ENCODE measurements at places on chromosomes 1 and 21.

- no peak for DNase-seq
These were observed 204.8 kb upstream of the FGGY start for GRCh38 chr1:59092126-59092525.

DNA sequence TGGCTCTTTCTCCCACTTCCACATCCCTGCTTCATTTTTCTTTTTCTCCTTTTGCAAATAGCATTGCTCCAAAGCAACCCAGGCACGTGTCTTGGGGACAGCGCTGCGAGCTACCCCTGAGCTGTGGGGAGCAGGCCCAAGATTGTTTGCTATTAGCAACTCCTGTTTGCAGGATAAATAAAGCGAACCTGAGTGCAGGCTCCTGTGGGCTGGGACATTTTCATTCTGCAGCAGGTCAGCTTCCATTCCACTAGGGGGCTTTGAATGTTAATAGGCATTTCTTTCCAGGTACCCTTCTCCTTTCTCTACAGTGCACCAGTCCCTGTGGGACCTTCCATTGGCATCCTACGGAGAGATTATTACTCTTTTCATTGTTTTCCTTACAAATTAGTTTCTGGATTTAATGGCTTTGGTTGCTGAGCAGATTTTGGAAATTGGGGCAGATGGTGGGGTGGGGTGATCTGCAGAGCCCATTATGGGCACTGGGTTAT lies 54.0 kb downstream of the OLFML3 start:
- no peak for DNase-seq

GRCh38 chr1:83097715-83098114 lies 901.2 kb downstream of the TTLL7 start:
- no peak for DNase-seq

DNA sequence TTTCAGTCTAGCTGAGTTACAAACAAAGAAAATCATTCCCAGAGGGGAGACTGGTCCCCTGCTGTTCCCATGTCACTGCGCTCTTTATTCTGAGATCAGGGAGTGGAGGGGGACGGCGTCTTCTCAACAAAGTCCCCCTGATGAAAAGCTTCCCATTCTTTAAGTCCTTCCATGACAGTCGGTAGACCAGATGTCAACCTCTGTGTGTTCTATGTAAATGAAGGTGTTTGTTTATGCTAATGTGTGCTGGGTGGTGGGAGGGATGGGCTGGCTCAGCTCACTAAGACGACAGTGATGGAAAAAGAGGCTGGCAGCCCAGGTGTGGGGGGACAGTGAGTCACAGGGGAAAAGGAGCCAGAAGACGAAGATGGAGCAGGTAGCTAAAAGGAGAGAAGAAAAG lies 148.2 kb upstream of the KLHDC7A start:
- DNase-seq: no peak

GRCh38 chr1:67759692-67760029 lies 73.6 kb downstream of the GNG12 start:
- DNase-seq: no peak

DNA sequence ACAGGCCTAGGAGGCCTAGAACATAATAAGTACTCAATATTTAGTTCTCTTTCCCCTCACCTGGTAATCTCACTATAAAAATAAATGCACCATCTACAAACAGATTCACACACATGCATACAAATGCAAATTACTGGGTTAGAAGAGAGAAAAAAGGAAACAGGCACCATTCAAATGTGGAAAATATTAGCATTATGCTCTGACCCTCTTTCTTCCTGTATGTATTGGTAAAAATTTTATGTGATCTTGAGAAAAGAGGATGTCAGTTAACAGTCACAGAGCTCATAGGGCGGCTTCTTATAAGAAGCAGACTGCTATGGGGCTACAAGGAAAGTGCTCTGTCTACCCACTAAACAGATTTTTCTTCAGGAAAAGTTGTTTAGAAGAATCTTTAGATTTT lies 565.4 kb downstream of the LMO4 start:
- no peak for DNase-seq

GRCh38 chr1:86069757-86070145 lies 86.8 kb downstream of the COL24A1 start:
- DNase-seq: no peak

DNA sequence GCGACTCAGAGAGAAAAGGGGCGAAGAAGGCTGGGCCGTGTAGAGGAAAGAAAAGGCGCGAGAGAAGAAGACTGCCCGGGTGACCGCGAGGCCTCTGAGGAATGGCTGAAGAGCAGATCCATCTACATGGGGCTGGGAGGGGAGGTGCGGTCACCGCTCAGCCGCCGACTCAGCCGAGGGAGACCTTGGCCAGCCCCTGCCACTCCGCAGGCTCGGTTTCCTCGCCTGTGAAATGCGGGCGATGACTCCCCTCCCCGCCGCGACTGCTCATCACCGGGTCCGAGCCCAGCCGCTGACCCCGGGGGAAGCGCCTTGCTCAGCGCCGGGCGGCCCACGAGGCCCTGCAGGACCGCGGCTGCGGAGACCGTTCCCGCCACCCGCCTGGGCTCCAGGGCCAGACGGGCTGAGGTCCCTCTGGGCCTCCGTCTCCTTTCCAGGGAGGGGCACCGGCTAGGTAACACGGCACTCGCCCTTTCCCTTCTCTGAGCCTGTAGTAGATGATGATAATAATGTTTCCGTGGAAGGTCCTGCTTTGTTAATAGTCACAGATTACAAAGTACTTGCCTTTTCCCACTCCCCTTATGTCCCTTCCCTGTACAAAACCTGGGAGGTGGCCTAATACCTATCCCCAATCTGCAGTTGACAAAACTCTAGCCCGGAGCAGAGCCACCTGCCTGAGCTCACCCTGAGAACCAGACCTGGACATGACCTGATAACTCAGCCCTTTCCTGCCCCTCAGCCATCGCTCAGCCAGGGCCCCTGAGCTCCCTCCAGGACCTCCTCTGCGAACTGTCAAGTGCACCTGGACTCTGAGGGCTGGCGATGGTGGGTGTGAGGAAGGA lies 1.6 kb upstream of the BSND start:
- no peak for DNase-seq

DNA sequence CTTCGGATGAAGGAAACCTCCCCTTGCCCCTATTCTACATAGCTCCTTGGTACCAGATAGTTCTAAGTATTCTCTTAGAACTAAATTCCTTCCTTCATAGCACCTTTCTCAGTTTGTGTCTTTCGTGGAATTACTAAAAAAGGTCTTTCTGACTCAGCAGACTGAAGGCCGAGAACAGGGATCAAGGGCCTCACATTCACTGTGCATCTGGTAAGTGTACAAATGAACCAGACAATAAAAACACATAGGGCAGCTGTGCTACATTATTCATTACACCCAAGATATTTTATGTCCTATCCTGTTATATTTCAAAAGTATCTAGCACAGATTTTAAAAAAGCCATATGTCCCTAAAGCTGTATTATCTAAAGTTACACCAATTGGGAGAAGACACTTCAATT lies 62.9 kb upstream of the HP1BP3 start:
- DNase-seq: no peak

DNA sequence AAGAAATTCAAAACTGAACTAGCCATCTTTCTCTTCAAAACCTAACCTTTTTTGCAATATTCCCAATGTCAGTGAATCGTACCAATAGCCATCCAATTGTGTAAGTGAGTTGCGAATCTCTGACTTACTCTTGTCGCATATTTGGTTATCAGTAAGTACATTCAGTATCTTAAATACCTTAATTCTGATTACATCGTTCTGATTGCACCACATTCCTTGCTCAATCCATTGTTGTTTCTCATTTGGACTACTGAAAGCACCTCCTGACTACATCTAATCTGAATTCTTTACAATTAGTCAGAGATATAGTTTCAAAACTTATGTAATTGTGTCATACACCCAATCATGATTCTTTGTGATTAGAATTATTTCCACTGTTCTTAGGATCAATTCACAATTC lies 16.8 kb upstream of the BRINP3 start:
- DNase-seq: no peak

- no peak for DNase-seq
These were observed 37.5 kb upstream of the PRDM2 start for GRCh38 chr1:13662493-13662892.

DNA sequence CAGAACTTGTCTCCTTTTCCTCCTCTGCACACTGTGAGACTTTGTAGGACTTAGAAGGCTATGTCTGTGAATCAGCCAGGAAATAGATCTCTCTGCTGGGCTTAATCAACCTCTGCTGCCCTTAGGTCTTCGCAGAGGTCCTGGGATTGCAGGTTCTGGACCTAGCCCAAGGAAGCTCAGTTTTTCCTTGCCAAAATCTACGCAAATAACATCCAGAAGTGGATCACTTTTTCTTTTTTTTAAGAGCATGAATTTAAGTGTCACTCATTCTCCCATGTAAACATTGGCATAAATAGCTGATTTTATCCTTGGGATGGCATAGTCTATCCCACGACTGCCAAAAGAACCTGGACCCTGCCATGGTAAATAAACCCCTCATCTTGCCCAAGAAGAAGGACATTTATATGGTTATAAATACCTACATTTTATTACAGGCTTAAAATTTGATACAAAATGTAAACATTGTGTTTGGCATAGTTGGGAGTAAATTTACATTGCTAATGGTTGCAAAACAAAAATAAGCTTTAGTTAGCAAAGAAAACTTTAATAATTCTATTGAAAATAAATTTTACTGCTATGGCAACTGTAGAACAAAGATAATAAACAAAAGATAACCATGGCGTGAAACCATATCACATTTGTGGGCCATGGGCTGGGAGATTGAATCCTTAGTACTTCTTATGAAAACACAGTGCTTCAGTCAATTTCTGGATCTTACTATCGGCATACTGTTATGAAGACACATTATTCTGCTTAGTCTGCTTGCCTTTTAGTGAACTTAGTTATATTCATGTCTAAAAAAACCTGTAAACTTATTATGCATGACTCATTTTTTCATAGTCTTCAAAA lies 24.5 kb upstream of the DISC1 start:
- DNase-seq: no peak

- DNase-seq: no peak
These were observed 1.4 kb upstream of the FDPS start for GRCh38 chr1:155307247-155307740.

- no peak for DNase-seq
These were observed 211.2 kb upstream of the PTBP2 start for GRCh38 chr1:96510391-96510790.

- no peak for DNase-seq
These were observed 2.4 kb upstream of the TARS2 start for GRCh38 chr1:150484861-150485260.

GRCh38 chr1:94029130-94029993 lies 91.6 kb downstream of the ABCA4 start:
- DNase-seq: no peak

- no peak for DNase-seq
These were observed 298.7 kb downstream of the TM2D1 start for GRCh38 chr1:61426254-61426653.

DNA sequence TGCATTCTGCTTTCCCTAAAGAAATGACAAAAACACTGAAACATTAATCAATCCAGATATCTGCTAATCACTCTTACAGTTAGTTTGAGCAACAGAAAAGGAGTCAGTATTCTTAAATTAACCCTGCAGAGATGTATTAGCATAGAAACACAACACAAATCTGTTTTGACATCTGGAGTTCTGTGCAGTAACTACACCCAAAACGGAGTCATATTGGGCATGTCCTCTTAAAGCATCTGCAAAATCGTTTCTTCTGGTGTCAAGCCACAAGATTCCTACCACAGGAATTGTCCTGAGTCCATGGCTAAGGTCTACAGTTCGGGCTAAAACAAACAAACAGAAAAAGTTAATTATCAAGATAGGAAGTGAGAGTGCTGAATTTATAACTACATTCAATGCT lies 332.1 kb upstream of the PKN2 start:
- DNase-seq: no peak

GRCh38 chr1:193140254-193140653 lies 18.4 kb downstream of the CDC73 start:
- DNase-seq: no peak

- DNase-seq: no peak
These were observed 45.6 kb downstream of the KYAT3 start for GRCh38 chr1:88946861-88947260.

DNA sequence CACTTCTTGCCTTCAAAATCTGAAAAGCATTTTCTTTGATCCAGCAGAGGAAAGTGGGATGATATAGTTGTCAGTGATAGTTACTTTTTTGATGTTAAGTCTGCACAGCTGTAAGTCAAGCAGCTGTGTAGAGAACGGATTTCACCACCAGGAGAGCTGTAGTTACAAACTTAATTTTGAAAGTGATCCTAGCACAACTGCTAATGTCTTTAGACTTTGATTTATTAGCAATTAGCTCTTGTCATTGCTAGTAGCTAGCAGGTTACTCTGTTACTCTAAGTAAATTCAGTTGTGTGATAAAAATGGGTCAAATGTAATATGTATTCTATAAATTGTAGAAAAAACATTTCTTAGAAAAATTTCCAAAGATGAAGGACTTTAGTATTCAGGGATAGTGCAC lies 46.0 kb downstream of the ALG6 start:
- no peak for DNase-seq

GRCh38 chr1:114369930-114370329 lies 141.1 kb downstream of the TRIM33 start:
- no peak for DNase-seq

DNA sequence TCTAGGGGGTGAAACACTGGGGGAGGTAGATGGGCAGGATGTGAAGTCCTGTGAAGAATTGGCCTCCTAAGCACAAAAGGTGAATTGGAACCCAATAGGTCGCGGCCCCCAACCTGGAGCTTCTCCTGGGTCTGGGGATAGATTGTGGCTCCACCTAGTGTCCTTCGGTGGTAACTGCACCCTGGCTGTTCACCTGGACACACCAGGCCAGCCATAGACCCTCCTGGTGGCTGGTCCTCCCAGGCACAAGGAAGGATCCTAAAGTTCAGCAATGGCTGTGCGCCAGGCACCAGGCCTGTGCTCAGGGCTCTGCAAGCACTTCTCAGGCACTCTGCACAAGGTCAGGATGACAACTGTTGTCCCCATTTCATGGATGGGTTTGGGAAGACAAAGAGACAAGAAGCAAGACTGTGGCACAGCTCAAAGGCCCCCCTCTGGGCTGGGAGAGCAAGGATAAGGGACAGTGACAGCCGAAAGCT lies 13.5 kb downstream of the ESPN start:
- DNase-seq: peak; percentile 36

DNA sequence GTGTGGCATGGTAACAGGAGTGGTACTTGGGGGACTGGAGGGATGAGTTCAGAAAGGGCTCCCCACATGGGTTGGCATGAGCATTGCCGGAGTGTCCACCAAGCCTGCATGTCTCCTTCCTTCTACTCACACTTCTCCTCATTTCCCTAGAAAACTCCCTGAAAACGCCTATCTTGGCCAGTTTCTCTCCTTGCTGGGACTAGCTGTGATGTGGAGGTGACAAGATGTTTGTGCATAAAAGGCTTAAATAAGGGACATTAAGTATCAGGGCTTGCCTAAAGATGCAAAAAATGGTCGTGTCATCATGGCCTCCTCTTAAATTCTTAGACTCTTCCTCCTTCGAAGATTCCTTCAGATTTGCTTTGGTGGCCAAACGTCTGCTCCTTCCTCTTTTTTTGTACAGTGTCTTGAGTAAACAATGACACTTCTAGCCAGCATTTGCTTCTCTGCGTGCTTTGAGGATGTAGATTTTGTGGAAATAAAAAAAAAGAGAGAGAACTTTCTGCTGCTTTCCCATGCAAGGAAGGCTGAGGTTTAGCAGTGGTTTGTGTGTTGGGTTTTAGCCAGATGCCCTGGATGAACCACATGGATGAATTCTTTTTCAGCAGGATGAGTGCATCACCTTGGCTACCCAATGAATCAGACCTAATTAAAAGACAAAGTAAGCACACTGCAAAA lies 239.1 kb upstream of the IRF2BP2 start:
- DNase-seq: no peak

All from NCI-H1417 treated with DMSO at 0.1 percent for 48 hours (cell line).